ENCODE measurements at places on chromosomes 13 and 19. TPM values are rescaled to one million over a fixed set of nuclear protein-coding genes. Genes with fewer than 3 reads are reported as not detected.

Gene SIGLEC6
- not detected for total RNA-seq

Gene ADM5
- total RNA-seq = 2.7 TPM

Gene FAM124A
- 0.26 TPM for total RNA-seq

Gene GIPC3
- total RNA-seq = 0.23 TPM

Gene ASF1B
- total RNA-seq = 124 TPM

Gene SIGLEC11
- not detected for total RNA-seq

Gene IL11
- 0.50 TPM for total RNA-seq

Gene ZNF615
- 13.0 TPM for total RNA-seq

Gene CYP2A6
- total RNA-seq = not detected

Gene FFAR3
- not detected for total RNA-seq

Gene CYP4F8
- not detected for total RNA-seq

Gene GNG7
- not detected for total RNA-seq

Gene RYR1
- 1.6 TPM for total RNA-seq

Gene GPC5
- total RNA-seq = not detected

Gene KLK2
- total RNA-seq = not detected

Gene RNF225
- total RNA-seq = 0.61 TPM

Gene CLEC11A
- 0.61 TPM for total RNA-seq

Gene CEACAM7
- total RNA-seq = not detected

Gene SRRM5
- 0.37 TPM for total RNA-seq

Gene SH3GL1
- total RNA-seq = 43.3 TPM

All from activated CD8-positive, alpha-beta memory T cell treated with anti-CD3 and anti-CD28 coated beads, Interleukin-2, amount 10 ng/mL, durations not matched to agents 7 days and 5 days (primary cell).